ENCODE measurements at places on chromosomes 4 and X. TPM values are rescaled to one million over a fixed set of nuclear protein-coding genes. Genes with fewer than 3 reads are reported as not detected.

The USP27X gene
- total RNA-seq, result 2.1 TPM

The XK gene
- 8.9 TPM for total RNA-seq

The CT45A9 gene
- not detected for total RNA-seq

The PARM1 gene
- total RNA-seq, result 28.7 TPM

The DCHS2 gene
- 18.3 TPM for total RNA-seq

The UGT2B11 gene
- not detected for total RNA-seq

The ZFYVE28 gene
- 1.0 TPM for total RNA-seq

Measured in skeletal muscle tissue (tissue), 5 donors.